H54 (cell line): ENCODE measurements at places on chromosomes 16 and 17.

- no peak for DNase-seq
These were observed 54.4 kb upstream of the LGALS9 start for GRCh38 chr17:27576477-27577083.

DNA sequence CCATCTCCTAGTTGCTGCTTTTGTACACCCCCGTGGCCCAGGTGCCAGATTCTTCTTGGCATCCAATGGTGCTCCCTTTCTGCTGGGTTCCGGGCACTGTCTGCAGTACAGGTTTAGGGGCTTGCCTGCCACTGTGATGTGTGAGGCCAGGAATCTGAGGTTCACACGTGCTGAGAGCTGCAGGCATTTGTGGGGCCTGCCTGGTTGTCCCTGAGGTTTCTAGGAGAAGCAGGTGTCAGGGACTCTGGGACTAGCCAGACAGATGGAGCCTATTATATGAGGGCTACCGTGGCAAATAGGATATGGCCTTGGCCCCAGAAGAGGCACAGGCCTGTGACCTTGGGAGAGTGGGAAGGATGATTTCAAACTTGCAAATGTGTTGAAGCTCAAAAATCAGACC, 29.3 kb downstream of the NDEL1 start:
- DNase-seq, result no peak

DNA sequence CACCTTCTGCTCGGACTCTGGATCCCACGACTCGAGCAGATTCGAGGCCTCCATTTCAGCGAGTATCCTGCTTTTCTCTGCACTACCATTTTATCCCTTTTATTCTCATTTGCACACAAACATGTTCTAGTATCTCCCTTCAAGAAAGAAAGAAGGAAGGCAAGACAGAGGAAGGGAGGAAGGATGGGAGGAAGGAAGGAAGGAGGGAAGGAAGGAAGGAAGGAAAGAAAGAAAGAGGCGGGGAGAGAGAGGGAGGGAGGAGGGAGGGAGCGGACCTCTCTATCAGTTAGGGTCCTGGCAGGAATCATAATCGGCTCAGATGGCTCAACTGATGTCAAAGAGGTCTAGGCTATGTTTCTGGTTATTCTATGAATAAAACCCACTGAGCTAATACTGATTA, 10.3 kb upstream of the KSR1 start:
- DNase-seq, result no peak

DNA sequence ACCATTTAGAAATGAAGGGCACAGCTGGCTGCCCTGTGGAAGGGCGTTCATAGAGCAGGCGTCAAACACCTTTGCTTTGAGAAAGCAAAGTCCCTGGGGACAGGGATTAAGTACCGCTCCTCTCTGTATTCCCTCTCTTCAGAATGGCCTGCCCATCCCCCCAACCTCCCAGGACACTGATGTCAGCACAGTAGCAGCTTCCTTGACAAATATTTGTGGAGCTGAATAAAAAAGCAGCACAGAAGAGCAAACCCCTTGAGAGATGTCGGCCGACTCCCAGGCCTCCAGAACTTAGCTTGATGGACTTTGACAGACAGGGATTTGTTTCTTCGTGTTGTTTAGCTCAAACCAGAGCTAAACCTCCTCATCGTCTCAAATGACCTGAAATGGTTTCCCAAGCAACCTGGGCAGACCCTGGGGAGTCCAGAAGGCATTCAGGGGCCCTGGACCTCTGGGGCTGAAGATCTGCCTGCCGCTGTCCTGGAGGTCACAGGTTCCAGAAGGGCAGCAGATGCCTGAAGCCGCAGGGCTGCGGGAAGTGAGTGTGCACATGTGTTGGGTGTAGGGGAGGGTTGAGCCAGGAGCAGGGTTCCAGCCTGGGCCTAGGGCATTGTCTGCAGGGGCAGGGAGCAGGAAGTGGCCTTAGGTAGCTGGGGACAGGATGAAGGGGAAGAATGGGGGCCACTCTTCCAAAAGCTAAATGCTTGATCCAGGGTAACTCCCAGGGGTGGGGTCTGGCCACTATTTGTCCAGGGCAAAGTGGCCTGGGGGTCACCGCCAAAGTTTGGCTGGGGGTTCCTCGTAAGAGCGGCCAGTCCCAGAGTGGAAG, 42.3 kb upstream of the NKD1 start:
- DNase-seq, result no peak

- peak; percentile 100 for DNase-seq
These were observed 2.1 kb upstream of the SEZ6 start for GRCh38 chr17:29007860-29008455.

- peak; percentile 62 for DNase-seq
These were observed 39.7 kb downstream of the TBCD start for GRCh38 chr17:82791532-82791931.

- DNase-seq, result no peak
These were observed 5.9 kb upstream of the MAPK7 start for GRCh38 chr17:19372439-19372838.

GRCh38 chr17:51004249-51004648, 116.4 kb downstream of the SPAG9 start:
- no peak for DNase-seq

GRCh38 chr17:31843070-31843745, 15.8 kb downstream of the COPRS start:
- DNase-seq, result no peak

GRCh38 chr17:6775871-6776405, at the start of gene FBXO39:
FBXO39 (plus strand) TSS chr17:6776215; CDS start chr17:6779869, 3,654 bp downstream.
- no peak for DNase-seq

DNA sequence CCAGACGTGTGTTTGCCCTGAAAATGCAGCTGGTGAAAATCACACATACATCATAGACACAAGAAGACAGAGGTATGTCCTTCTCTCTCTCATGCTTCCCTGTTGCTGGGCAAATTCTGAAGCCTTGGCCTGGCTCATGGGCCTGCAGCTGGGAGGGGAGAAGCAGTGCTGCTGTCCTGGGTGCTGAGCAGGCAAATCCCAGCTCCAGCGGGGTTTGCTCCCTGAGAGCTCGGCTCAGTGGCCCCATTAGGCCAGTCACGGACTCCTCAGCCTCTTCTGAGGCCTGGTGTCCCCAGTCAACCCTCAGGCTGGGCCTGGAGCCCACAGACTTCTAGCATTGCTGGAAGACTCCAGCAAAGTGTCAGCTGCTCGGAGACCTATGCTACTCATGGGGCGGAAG, 11.7 kb downstream of the RHBDL3 start:
- no peak for DNase-seq

GRCh38 chr17:77174928-77175661, 34.3 kb downstream of the SEC14L1 start:
- DNase-seq, result no peak

DNA sequence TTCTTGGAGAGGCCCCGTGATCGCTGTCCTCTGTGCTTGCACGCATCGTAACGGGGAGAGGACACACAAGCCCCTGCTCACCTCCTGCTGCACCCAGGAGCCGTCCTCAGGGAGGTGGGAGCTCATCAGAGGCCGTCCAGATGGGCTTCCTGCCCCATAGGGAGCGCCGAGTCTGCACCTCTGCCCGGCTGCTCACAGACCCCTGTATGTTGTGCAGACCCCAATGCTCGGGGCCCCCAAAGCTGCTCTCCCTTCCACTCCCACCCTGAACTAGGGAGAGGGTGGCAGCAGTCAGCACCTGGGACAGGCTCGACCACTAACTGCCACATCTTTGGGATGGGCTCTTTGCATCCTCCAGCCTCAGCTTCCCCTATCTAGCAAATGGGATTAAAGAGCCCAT, 4.4 kb upstream of the ZNF469 start:
- no peak for DNase-seq

DNA sequence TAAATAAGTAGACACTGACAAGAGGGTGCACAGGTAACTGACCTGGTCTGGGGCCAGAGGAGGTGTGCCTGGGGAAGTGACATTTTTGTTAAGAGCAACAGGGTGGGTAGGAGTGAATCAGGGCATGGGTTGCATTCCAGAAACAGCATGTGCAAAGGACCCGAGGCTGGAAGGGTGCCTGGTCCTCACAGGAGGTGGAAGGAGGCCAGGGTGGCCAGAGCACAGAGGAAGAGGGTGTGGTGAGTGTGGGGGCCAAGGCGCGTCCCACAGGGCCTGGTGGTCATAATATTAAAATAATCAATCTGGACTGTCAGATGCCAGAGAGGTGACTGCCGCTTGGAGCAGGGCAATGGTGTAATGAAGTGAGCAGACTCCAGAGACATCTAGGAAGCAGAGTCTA, 14.3 kb downstream of the ARHGAP23 start:
- peak; percentile 74 for DNase-seq

DNA sequence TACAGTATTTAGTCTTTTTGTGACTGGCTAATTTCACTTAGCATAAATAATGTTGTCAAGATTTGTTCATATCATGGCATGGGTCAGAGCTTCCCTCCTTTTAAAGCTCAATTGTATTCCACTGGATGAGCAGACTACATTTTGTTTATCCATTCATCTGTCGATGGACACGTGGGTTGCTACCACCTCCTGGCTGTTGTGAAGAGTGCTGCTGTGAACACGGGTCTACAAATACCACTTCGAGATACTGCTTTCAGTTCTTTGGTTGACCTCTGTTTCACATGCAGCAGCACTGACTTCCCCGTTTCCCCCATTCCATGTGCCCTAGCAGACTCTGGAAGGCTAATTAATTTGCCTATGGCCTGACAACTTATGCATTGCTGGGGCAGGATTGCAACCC, 285.4 kb downstream of the SHISA9 start:
- DNase-seq, result no peak

GRCh38 chr17:61065263-61065773, 334.3 kb upstream of the TBX2 start:
- peak; percentile 6 for DNase-seq

- peak; percentile 74 for DNase-seq
These were observed at the start of gene ABCC3 for GRCh38 chr17:50634224-50634914. ABCC3 (plus strand) TSS chr17:50634881; CDS start chr17:50634937, 56 bp downstream.

- peak; percentile 97 for DNase-seq
These were observed 631 bp downstream of the KREMEN2 start for GRCh38 chr16:2964475-2965336.

GRCh38 chr16:89256651-89257254, 39.2 kb downstream of the ZNF778 start:
- no peak for DNase-seq

DNA sequence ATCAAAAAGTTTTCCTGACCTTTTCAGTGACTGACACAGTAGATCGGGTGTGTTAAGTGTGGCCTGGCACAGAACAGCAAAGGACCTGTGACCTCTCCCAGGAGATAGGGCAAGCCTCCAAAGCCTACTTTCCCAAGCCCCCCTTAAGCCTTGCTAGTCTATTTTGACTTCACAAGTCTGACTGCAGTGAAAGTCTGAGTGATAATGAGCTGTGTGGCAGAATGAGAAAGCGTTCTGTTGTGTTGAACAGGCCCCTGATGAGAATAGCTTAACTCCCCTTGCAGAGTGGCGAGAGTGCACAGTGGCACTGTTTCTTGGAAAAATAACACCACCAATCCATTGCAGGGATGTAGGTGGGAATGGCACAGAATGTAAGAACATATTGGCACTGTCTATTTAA, 32.8 kb downstream of the MMD start:
- no peak for DNase-seq

GRCh38 chr16:57446531-57447185, 527 bp downstream of the CIAPIN1 start:
- peak; percentile 33 for DNase-seq

DNA sequence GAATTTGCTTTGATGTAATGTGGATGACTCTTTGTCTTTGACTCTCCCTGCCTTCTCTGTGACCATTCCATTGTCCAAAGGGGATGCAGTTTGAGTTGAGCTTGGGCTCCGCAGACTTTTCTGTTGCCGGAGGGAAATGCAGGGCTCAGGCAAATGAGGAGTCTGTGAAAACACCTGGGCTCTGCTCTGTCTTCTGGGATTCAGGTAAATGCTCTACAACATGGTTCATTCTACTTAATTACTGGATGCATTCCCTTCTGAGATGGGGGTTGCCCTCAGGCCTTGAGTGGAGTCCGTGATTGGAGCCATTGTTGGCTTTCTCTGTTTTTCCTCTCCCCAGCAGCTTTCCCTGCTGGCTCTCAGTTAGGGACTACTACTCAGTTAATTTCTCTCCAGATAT, 26.4 kb upstream of the SPNS2 start:
- DNase-seq, result no peak

DNA sequence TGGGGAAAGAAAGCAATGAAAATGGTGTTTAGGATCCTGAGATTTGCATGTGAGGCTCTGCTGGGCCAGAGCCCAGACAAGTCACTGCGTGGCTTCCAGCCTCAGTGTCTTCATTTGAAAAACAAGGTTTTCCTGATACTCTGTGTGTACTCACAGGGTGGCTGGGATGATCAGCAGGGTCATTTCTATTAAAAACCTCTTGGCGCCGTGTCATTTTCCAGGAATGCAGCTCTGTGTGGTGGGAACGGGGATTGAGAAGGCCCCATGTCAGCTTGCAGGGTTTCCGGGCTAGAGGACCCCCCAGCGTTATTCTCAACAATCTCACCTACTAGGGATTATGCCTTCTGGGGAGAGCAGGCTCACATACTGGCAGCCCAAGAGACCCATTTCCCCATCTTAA, 73.5 kb downstream of the FOXL1 start:
- DNase-seq, result no peak

- no peak for DNase-seq
These were observed 187.6 kb downstream of the RGS9 start for GRCh38 chr17:65324611-65325342.

GRCh38 chr16:19980632-19981265, 92.9 kb downstream of the GPR139 start:
- DNase-seq, result peak; percentile 25

- no peak for DNase-seq
These were observed 60.2 kb upstream of the ZKSCAN2 start for GRCh38 chr16:25317732-25318316.

- no peak for DNase-seq
These were observed 34.8 kb downstream of the CBFA2T3 start for GRCh38 chr16:88941913-88942909.

GRCh38 chr16:81151648-81152310, 55.6 kb upstream of the GCSH start:
- DNase-seq, result no peak

GRCh38 chr17:69428252-69428980, 13.9 kb downstream of the MAP2K6 start:
- DNase-seq, result no peak

DNA sequence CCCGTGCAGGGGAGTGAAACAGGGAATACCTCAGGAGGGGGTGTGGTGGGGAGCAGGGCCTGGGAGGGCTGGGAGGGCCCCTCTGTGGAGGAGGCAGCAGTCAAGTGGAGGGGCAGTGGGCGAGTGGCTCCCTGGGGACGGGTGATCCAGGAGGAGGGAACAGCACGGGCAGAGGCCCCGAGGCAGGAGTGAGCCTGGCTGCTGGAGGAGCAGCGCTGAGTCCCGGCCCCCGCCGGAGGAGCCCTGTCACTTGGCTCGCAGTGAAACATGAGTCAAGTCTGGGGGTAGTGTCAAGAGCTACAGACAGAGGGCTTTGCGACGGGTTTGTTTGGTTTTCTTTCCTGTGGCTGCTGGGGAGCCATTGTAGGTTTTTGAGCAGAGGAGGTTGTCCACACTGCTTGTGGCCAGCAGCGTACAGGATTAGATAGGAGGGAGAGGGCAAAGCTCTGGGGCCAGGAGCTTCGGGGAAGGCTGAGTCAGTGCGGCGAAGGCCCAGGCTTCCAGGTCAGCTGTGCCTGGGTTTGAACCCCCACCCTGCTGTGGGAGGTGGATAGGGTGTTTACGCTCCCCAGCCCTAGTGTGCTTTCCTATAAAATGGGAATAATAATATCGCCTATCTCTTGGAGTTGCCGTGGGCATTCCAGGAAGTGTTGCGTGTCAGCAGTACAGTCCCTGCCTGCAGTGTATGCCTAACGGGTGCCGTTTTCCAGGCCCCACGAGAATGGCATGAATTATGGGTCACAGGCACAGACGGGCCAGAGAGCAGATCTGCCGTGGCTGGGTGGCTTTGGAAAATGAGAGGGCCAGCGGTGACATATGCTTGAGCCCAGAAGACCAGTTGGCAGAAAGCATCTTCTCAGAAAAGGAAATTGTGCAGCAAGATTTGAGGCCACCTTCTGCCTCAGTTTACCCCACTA, 115.9 kb upstream of the CIBAR2 start:
- no peak for DNase-seq
